ENCODE measurements at places on chromosomes 13 and 19. TPM values are rescaled to one million over a fixed set of nuclear protein-coding genes. Genes with fewer than 3 reads are reported as not detected.

Gene C19orf25
- total RNA-seq = 68.1 TPM

Gene APC2
- 0.15 TPM for total RNA-seq

Gene URAD
- not detected for total RNA-seq

DNA sequence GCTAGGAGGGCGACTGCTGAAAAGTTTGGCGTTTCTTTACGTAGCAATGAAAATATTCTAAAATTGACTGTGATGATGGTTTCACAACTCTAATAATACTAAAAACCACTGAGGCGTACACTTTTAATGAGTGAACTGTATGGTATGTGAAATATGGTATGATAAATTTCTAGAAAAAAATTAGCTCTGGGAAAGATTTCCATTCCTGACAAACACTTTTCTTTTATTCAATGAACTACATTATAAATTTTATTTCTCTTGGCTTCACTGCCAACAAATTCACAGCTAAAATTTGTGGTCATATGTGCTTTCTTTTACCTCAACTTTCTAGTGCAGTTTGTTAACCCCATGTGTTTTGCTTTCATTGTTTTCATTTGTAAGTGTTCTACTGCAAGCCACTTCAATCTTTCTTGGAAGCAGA is 11.1 kb downstream of the ZC3H13 start:
- DNase-seq = no peak

DNA sequence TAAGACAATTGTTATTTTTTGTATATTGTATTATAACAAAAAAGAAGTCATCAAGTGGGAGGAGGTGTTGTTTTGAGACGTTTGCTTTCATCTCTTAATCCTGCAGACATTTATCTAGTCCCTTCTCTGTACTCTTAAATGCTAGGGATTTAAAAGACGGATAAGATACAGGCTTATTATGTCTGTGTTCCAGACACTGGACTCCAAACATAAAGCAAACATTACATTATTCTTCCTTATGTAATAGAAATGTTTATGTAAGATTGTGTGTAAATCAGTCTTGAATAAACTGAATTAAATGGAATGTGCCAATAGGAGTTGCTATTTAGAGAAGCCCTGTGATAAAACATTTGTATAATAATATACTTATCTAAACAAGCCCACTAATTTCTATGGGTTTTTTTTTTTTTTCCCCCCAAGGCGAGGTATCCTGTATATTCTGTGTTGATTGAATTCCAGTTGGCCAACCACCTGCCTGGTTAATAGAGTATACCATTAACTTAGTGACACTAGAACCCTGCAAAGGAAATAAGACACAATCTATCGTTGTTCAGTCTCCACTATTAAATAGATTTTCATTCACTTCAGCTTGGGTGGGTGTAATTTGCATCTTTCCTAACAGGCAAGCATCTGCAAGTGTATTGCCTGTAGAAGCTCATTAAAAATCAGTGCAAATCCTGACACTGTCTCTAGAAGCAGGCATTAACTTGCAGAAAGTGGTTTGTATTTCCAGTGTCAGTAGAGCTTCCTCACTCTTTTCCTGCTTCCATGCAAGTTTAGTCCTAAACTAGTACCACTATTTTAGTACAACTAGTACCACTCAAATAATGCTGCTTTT is 69.0 kb downstream of the LRCH1 start:
- no peak for DNase-seq

Gene KLHL1
- not detected for total RNA-seq

Gene PSG6
- total RNA-seq = not detected

Gene ZNF616
- 14.2 TPM for total RNA-seq

DNA sequence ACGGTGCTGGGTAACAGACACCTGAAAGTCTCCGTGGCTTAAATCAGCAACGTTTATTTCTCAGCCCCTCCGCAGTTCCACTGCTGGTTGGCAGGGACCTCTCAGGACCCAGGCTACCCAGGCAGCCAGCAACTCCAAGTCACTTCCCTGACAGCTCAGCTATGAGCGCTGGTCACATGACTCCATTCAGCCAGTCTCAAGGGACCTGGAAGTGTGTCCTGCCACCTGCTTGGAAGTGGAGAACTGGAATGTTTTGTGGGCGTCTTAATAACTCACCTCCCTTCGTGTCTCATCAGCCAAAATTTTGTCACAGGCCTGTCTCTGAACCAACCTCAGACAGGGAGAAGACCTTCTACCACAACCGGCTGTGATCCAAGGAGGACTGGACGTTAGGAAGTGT is 72.8 kb downstream of the DPF1 start:
- no peak for DNase-seq

DNA sequence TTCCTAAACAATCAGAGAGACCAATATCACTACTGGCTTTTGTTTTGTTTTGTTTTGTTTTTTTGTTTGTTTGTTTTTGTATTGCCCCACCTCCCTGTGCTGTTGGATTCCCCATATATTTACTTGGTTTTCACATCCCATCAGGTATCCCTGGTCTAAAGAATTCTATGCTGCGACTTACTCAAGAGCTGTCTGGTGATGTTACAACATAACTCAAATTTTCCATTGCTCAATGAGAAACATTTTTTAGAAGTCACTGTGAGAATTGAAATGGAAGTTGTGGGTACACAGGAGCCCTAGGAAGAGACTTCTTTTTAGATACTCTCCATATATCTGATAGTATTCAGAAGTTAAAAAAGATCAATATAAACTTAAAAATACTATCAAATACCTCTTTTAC is 181.4 kb downstream of the KLF5 start:
- no peak for DNase-seq

- no peak for DNase-seq
Measured at GRCh38 chr19:18763674-18764590, 27.2 kb downstream of the COMP start.

Gene TBXA2R
- 3.9 TPM for total RNA-seq

Gene GRWD1
- total RNA-seq = 38.6 TPM

- DNase-seq = no peak
Measured at GRCh38 chr13:65929436-65929835, 1300.7 kb downstream of the PCDH9 start.

DNA sequence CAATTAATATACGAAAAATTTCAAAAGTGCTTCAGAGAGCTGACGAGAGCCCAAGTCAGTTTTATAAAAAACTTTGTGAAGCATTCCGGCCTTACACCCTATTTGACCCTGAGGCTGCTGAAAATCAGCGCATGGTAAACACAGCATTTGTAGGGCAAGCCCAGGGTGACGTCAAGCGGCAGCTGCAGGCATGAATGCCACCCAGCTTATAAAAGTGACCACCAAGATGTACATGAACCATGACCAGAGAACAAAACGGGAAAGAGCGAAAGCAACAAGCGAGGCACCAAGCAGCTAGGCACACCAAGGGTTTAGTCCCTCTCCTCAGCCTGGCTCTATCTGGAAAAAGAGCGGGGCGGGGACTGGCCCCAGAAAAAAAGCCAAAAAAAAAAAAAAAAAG is 6.0 kb downstream of the SIGLEC11 start:
- DNase-seq = no peak

DNA sequence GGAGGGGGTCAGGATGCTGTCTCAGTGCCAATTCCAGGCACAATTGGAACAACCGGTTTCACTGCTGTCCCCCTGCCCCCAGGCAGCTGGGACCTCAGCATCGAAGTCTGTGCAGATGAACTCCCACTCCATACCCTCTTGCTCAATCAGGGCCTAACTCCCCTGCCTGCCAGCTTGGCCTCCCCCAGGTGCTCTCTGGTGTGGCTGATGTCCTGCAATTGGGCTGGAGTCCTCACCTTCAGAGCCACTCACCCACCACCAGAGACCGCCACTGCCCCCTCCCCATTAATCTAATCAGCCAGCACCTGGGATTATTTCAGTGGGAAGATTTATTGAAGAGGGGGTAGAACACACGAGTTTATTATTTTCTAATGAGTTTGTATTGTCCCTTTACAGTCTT is 118.8 kb downstream of the MIPEP start:
- DNase-seq = no peak

DNA sequence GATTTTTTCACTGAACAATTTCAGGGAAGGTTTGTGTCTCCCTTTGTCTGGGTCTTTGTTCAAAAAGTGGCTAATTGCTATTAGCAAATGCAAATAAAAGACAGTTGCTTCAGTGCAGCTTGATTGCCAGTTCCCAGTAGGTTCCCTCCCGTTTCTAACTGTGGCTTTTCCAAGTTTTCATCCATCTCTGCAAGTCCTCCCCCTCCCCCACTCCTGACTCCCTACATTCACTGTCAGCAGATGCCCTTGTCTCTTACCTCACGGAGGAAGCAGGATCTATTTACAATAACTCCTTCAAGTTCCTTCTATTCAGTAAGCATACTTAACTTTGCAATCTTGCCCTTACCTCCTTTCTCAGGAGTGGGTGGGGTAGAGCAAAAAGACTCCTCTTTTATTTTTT is 55.4 kb upstream of the SCEL start:
- DNase-seq = no peak

DNA sequence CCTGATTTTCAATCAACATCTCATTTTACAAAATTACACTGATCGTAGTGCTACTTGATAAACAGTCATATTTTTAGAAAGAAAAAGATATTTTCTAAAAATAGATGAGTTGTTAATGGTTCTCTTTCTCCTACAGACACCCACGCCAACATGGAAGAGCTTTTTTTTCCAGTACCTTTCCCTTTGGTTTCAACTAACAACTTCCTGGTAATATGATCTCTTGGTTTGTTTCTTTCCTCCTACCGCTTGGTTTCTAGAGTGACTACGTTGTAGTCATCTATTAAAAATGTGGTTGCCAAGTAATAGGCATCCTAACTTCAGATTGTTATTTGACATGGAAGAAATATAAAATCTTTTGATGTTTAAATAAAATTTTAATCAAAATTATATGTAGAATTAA is 189.0 kb downstream of the LACC1 start:
- no peak for DNase-seq

Gene PAN3
- total RNA-seq = 119 TPM

Gene CEACAM1
- 14.6 TPM for total RNA-seq

GRCh38 chr13:59754411-59754810 is 409.3 kb downstream of the DIAPH3 start:
- DNase-seq = no peak

DNA sequence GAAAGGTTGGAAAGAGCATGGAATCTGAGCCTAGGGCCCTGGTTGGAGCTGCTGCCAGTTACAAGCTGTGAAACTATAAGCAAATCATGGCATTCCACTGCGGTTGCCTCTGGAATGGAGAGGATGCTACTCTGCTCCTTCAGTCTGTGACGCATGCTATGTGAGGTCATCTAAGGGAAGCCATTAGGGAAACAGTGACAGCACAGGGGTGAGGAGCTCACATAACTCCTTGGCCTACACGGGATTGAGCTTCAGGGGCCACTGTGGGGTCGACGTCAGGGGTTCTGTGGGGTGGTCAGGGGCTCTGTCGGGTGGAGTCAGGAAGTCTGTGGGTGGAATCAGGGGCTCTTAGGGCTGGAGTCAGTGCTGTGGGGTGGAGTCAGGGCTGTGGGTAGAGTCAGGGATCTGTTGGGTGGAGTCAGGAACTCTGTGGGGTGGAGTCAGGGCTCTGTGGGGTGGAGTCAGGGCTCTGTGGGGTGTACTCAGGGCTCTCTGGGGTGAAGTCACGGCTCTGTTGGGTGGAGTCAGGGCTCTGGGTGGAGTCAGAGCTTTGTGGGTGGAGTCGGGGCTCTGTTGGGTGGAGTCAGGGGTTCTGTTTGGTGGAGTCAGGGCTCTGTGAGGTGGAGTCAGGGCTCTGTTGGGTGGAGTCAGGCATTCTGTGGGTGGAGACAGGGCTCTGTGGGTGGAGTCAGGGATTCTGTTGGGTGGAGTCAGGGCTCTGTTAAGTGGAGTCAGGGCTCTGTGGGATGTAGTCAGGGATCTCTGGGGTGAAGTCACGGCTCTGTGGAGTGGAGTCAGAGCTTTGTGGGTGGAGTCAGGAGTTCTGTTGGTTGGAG is 35.8 kb upstream of the MEDAG start:
- DNase-seq = peak; percentile 14

- DNase-seq = no peak
Measured at GRCh38 chr19:38032151-38032550, 125.1 kb downstream of the SIPA1L3 start.

Gene MUC16
- total RNA-seq = 1.1 TPM

Gene SPACA4
- not detected for total RNA-seq

Gene ZNF728
- not detected for total RNA-seq

DNA sequence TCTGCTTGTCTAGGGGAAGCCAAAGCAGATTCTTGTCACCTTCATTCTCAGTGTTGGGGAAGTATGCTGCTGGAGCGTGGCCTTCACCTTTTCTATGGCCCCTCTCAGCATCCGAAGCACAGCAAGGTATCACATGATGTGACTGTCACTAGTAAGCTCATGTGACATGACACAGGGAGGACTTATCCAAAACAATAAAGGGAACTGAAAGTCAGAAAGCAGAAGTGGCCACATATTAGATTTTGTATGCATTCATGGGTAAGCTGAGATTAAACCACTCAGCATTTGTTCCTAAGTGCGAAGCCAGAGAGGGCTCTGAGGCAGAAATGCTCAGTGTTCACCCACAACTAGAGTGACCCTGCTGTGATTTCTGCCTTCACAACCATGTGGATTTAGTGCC is 72.8 kb upstream of the PCDH8 start:
- DNase-seq = peak; percentile 79

- no peak for DNase-seq
Measured at GRCh38 chr13:51221674-51222036, 543 bp upstream of the FAM124A start.

DNA sequence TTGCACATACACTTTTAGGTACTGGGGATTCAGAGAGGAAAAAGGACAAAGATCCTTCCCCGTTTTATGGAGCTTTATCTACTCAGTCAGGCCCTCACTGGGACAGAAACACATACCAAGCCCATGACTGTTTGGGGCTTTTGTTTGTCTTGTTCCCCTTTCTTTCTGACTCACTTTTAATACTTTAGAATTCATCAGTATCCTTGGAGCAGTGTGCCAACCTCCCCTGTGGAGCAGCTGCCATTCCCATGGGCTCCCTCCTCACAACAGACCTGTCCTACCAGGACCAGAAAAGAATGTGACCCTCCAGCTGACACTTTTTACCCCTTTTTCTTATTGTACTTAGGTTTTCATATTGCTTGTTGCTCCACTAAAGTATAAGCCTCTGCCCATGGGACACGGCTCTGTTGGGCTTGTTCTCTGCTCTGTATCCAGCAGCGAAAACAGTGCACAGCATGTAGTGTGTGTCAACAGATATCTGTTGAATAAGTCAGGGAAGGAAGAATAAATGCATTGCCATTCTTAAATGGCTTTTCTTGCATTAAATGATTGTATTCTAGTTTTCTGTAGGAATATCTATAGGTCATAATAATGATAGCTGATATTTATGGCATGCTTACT is 431.1 kb downstream of the EFNB2 start:
- no peak for DNase-seq

Gene KIR3DL1
- not detected for total RNA-seq

Gene FXYD3
- not detected for total RNA-seq

GRCh38 chr19:50909240-50910070 is 1.7 kb downstream of the KLK4 start:
- DNase-seq = peak; percentile 65

DNA sequence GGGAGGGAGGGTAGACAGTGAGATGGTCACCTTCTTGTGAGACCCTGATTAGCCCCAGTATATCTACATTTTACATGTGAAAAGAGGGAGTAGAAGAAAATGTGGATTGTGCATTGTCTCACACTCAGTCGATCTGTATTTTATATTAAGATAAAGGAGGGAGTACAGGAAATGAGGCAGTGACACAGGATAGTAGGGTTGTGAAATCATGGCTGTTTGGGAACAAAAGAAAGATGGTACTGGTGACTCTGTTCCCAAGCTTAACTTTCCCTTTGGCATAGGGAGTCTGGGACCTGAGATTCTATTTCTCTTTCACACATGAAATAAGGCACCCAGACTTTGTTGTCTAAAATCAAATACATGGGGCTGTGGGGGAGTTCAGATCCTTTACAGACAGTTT is 194.7 kb downstream of the ABCC4 start:
- DNase-seq = no peak
